ENCODE measurements at places on chromosomes 7 and 10.

- no peak for DNase-seq
Observed at GRCh38 chr7:138713191-138713590, 12.0 kb upstream of the SVOPL start.

- DNase-seq = no peak
Observed at GRCh38 chr7:88668591-88668990, 90.9 kb upstream of the ZNF804B start.

DNA sequence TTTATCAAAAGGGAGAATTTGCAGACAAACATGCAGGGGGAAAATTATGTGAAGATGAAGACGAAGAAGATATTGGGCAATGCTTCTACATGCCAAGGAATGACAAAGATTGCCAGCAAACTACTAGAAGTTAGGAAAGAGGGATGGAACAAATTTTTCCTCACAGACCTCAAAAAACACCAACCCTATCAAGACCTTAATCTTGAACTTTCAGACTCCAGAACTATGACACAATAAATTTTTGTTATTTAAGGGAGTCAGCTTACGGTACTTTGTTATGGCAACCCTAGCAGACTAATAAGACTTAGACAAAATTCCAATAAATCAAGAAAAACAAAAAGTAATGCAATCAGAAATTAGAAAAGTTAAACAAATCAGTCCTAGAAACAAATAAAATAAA is 280.0 kb upstream of the GNAI1 start:
- DNase-seq = no peak

DNA sequence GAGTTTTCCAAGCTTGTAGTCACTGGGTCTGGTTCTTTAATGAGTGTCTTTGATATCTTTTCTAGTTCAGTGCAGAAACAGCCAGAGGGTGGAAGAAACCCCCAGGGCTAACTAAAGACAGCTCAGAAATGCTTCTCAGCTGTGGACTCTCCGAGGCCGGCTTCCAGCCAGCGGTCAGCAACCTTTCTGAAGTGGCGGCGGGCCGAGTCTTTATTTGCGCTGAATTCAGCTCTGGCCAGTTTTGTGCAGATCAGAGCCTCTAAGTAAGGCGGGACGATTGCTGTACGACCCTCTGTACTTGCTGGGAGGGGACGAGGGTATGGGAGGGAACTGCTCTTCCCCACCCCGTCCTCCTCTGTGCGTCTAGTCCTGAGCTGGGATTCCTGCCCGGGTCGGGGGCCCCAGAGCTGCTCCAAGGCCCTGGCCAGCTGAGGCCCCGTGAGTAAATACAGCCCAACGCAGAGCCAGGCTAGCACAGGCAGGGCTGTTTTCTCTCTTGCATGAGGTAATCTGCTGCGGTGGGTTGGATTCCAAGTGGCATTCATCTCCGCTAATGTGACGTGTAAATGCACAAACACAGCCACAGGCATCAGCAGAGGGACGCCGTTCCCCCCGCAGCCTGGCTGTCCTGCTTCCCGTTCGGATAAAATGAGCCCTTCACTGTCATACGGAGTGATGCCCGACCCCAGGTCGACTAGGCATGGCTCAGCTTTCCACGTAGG is 159.8 kb downstream of the PIP4K2A start:
- DNase-seq = no peak

DNA sequence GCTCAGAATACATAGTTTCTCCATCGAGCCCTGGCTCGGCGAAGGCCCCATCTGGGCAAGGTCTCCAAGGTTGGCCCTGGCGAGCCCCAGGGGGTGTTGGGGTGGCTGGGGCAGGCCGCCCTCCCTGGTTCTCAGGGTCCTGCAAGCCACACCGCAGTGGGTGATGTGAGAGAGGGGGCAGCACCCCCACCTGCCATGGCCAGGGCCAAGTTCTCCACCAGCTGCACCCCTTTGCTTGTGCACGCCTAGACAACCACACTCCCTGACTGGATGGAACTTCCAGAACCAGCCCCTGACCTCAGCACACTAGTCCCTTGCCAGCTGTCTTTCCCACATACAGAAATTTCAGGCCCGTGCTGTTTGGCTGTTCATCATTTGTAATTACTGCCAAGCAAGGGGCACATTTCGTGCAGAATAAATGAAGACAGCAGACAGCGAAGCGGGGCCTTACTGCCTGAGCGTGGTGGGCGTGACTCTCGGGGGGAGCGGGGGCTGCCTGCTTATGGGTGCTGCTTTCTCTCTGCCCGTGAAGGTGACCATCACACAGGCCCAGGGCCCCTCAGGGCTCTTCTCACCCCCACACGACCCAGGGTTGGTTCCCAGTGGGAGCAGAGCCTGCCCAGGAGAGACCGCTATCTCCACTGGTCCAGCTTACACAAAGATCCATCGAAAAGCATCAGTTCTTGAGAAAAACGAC is 85.9 kb downstream of the ADARB2 start:
- no peak for DNase-seq

- no peak for DNase-seq
Observed at GRCh38 chr7:103630318-103630717, 184.3 kb upstream of the SLC26A5 start.

- no peak for DNase-seq
Observed at GRCh38 chr10:102546606-102547320, 43.0 kb downstream of the SUFU start.

- DNase-seq = no peak
Observed at GRCh38 chr7:9657257-9657656, 1223.8 kb downstream of the NXPH1 start.

DNA sequence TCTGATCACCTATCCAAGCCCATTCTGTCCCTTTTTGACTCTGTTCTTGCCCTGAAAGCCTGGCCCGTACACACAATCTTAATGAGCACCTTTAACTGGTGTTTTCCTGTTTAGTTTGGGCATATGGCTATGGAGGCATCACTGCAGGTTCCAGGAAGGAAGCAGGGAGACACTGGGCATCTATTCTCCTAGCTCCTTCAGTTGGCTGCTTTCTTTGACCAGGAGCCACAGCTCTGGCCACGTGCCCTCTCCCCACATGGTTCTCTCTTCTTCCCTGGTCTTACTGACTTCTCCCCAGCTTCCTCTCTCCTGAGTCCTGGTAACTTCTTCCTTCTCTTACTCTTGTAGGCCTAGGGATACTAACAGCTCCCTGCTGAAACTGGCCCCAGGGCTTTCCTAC is 144.4 kb downstream of the CREB5 start:
- DNase-seq = no peak

- DNase-seq = no peak
Observed at GRCh38 chr7:138735399-138735798, 34.2 kb upstream of the SVOPL start.

DNA sequence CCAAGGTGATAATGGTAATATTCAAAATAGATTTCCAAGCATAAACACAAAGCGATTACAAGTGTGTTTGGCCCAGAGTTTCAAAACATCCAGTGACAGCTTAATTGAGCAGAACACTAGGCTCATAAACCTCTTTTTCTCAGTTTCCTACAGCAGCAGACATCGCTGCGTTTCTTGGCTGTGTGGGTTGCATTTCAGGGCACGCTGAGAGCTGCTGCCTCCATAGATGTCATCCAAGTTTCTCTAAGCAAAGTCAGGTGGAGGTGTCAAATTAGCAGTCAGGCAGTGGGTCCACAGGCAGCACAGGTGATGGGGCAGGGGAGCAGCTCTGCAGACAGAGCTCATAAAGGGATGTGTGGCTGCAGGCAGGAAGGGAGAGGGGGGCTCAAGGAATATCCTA is 50.5 kb upstream of the COL13A1 start:
- no peak for DNase-seq

DNA sequence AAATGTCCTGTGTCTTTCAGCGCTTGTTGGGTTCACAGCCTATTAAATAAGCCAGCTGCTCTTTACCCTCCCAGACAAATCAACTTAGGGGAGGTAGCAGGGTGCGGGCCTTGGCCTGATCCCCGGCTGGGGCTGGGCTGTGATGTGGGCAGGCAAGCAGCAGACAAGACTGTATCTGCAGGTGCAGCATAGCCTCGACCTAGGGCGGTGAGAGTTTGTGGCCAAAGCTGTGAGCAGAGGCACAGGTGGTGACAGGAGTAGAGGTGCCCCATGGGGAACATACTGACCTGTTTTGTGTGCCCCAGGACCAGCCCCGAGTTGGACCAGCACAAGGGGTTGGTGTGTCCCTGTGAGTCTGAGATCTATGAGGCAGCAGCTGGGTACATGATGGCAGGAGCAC is 885.4 kb downstream of the ZNF37A start:
- no peak for DNase-seq

DNA sequence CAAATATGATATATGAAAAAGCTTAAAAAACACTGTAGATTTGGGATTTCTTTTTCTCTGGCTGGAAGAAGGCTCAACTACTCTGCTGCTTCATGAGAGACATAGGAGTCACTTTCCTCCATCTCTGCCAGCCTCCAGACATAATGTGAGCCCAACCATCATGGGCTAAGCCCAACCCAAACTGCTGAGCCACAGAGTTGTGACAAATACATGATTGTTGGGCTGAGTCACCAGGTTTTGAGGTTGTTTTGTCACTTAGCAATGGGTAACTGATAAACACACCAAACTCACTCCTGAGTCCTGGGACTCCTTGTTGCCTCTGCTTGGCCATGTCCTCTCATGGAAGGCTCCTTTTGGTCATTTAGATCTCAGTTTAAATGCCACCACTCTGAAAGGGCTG is 381.8 kb upstream of the FZD8 start:
- no peak for DNase-seq

- DNase-seq = no peak
Observed at GRCh38 chr10:86592413-86592812, 61.9 kb upstream of the OPN4 start.

Measured in esophagus squamous epithelium (tissue), 5 donors.